ENCODE measurements at places on chromosomes 4 and X.
A peak's percentile ranks its signal among the peaks of the same experiment; 100 is the strongest.

- no peak for DNase-seq
Observed at GRCh38 chr4:16731776-16732380, 166.6 kb downstream of the LDB2 start.

- DNase-seq: no peak
Observed at GRCh38 chr4:2284934-2285612, 23.2 kb upstream of the MXD4 start.

DNA sequence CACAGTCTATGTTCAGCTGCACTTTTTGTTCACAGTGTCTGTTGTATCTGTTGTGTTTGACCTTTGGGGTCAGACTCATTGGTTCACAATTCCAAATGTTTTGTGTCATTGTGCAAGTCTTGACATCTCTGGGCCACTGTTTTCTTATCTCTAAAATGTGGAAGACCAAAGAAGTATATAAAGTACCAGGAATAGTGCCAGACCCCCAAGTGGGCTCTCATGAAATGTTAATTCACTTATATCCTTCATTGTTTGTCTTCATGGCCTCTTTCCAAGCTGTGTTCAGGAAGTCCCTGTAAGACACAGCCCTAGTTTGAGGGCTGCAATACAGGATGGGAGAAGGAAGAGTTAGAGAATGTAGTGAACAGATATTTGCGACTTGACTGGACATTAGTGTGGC is 468.3 kb upstream of the BOD1L1 start:
- DNase-seq: no peak

DNA sequence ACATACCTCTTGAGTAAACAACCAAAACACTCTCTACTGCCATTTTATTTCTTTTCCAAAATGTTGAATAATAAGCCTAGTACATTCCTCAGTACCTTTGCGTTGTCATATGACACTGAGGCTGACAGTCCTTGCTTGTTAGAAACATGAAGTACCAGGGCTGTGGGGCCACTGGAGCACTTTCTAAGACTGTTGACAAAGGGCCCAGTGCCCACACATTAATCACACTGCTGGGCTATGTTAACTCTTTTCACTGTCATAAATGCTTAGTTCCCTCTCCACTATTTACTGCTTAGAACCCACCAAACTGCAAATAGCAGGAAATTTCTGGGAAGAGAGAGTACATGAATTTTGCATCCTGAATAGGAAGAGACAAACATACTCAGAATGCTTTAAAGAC is 57.1 kb downstream of the FAM47B start:
- no peak for DNase-seq

GRCh38 chrX:40945361-40945713 is 139.9 kb upstream of the USP9X start:
- DNase-seq: no peak

GRCh38 chrX:17601441-17602200 is 135.7 kb upstream of the SCML1 start:
- no peak for DNase-seq

GRCh38 chr4:2792396-2792710 is 532 bp upstream of the SH3BP2 start:
- no peak for DNase-seq

DNA sequence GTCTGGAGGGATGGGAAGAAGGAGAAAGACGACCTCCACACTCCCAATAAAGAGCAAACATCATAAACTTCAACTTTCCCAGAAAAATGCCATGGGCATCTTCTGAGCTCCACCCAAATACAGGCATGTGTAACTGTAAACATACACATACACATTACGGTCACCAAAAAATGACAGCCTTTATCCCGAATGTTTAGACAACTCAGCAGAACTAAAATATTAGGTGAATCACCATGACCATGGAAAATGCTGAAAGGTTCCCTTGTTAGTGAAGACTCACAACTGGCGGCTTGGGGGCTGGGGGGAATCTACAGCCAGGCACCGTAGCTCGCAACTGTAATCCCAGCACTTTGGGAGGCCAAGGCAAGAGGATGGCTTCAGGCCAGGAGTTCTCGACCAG is 33.0 kb downstream of the PRKX start:
- DNase-seq: no peak

DNA sequence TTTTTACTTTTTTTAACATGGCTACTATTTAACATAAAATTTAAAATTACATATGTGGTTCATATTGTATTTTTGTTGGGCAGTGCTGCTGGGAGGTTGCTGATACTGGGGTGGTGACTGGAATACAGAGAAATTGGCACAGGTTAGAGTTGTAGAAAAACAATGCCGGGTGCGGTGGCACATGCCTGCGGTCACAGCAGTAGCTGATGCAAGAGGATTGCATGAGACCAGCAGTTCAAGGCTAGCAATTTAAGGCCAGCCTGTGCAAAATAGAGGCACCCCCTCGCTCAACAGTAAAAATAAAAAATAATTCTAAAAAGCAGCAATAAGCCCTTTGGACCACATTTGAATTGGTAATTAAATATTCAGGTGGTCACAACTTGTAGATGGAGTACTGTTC is 11.8 kb upstream of the CPE start:
- no peak for DNase-seq

- no peak for DNase-seq
Observed at GRCh38 chr4:4395849-4396627, 9.1 kb downstream of the NSG1 start.

DNA sequence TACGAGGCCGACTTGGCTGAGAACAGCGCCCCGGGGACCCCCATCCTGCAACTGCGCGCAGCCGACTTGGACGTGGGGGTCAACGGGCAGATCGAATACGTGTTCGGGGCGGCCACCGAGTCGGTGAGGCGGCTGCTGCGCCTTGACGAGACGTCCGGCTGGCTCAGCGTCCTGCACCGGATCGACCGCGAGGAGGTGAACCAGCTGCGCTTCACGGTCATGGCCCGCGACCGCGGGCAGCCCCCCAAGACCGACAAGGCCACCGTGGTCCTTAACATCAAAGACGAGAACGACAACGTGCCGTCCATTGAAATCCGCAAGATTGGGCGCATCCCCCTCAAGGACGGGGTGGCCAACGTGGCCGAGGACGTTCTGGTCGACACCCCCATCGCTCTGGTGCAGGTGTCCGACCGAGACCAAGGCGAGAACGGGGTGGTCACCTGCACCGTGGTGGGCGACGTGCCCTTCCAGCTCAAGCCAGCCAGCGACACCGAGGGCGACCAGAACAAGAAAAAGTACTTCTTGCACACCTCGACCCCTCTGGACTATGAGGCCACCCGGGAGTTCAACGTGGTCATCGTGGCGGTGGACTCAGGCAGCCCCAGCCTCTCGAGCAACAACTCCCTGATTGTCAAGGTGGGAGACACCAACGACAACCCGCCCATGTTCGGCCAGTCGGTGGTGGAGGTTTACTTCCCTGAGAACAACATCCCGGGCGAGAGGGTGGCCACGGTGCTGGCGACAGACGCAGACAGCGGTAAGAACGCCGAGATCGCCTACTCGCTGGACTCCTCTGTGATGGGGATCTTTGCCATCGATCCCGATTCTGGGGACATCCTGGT is 2.4 kb downstream of the PCDH7 start:
- no peak for DNase-seq

DNA sequence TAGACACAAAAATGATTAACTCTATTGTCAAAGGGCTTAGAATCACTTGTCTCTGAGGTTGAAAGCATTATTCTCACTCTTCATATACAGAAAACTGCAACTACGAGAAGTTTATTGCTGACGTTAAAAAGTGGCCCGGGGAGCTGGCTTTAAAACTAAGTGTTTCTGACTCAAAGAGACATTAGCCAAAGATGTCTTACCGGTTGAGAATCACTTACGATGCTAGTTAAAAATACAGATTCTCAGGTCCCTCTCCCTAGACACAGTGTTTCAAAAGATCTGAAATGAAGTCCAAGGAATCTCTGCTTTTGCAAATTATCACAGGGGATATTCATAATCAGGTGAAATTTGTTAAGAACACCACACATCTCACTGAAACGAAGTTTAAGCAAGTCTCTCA is 1.2 kb downstream of the GNPDA2 start:
- DNase-seq: no peak

GRCh38 chrX:40013266-40014195 is 84.2 kb downstream of the BCOR start:
- peak; percentile 4 for DNase-seq

DNA sequence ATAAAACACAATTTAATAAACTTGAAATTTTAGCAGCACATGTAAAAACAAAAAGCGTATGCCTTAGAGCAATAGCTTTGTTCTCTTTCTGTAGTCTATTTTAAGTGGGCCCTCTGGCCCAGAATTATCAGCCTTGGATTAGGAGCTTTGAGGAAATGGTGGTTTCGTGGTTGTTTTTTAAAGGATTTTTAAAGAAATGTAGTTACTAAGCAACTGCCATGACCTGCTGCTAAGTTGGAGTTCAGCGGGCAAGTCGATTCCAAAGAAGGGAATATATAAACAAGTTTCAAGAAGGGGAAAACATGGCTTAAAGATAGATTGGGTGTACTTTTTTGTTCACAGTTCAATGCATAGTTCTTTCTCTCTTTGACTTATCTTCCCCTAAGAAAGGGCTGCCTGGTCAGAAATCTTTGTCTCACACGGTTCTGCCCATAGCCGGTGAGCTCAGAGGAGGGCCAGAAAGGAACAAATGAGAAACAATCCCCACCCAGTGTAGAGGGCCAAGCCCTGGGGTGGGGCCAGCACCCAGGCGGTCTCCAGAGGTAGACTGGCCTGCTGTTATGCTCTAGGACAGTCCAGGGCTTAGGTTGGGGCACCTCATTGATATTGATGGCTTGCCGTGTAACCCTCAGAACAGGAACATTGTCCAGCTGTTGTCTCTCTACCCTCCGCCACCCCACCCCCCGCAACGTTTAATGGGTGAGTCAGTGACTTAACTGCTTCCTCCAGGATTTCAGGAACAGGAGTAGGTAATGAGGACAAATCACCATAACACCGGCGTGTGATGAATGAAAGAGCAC is 32.5 kb downstream of the DLG3 start:
- DNase-seq: no peak

- DNase-seq: no peak
Observed at GRCh38 chr4:140049024-140049848, 104.7 kb downstream of the MAML3 start.

Measured in cortex of kidney (tissue), 1 donor.